ENCODE measurements at places on chromosomes 5 and 9. TPM values are rescaled to one million over a fixed set of nuclear protein-coding genes. Genes with fewer than 3 reads are reported as not detected.

DNA sequence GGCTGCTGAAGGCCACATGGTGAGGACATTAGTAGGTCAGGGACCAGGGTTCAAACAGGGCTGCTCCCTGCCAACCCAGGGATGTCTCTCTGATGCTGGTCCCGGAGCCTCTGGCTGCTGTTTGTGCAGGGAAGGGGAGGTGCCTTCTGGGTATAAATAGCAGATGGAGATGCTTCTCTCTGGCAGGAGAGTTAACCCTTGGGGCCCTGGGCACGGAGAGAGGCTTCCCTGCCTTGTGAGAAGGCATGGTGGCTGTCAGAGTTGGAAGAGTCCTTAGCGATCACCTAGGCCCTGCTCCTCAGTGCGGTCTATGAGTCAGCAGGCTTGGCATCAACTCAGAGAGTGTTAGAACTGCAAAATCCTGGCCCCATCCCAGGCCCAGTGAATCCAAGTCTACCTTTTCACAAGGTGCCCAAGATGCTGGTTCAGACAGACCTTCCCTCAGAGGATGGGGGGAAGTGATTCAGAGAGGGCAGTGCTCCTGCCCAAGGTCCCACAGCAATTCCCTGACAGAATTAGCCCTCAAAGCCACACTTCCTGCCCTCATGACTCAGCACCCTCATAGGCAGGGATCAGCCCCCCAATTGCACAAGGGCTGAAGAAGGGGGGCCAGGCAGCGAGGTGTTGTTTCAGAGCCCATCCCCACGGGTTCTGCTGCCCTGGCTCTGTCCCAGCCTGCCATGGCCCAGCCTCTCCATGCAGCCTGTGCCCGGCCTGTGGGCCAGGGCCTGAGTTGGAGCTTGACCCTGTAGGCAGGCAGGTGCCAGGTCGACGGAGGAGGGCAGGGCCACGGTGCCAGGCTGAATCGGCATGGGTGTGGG is 25.6 kb downstream of the CAMK2A start:
- peak; percentile 91 for DNase-seq

- no peak for DNase-seq
Measured at GRCh38 chr5:173629628-173630027, 13.2 kb upstream of the BOD1 start.

- no peak for DNase-seq
Measured at GRCh38 chr9:81579381-81579780, 110.0 kb downstream of the TLE1 start.

CD74 gene
- total RNA-seq, result not detected

All from MG63 (cell line).